ENCODE measurements at places on chromosomes 5 and 9.

DNA sequence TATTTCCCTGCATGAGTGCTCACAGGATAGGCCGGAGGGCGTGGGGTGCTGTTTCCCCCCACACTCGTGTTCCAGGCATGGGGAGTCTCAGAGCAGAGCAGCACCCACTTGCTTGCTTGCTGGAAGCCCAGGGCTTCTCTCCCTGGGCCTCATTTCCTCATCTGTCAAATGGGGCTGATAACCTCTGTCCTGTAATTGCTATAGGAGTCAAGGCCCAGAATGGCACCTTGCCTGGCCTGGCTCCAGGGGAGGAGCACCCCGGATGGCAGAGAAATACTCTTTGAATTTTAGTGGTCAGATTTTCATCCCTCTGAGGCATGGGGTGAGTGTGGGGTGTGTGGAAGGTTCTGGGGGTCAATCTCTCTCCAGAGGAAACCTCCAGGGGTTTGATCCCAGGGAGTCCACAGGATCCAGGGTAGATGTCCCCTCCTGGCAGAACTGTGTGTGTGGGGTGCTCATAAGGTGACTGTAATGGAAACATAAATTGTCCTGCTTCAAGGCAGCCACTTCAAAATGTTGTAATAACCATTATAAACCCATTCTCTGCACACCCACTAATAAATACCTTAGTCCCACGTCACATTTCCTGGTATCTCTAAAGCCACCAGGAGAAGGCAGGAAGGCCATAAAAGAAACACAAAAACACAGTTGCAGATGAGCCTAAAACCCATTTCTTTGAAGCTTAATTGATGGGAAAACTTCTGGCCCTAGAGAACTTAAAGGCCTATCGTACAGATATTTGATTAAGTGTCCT, 272.2 kb downstream of the FSTL4 start:
- DNase-seq: no peak

GRCh38 chr5:140336388-140336787, 10.0 kb downstream of the HBEGF start:
- peak; percentile 24 for DNase-seq

- no peak for DNase-seq
Observed at GRCh38 chr5:95730011-95730700, 980 bp upstream of the RHOBTB3 start.

- DNase-seq: no peak
Observed at GRCh38 chr9:2324742-2325141, 296.8 kb upstream of the VLDLR start.

GRCh38 chr5:43874772-43875171, 271.8 kb downstream of the NNT start:
- peak; percentile 61 for DNase-seq

- no peak for DNase-seq
Observed at GRCh38 chr9:109561137-109561536, 63.0 kb upstream of the PTPN3 start.

DNA sequence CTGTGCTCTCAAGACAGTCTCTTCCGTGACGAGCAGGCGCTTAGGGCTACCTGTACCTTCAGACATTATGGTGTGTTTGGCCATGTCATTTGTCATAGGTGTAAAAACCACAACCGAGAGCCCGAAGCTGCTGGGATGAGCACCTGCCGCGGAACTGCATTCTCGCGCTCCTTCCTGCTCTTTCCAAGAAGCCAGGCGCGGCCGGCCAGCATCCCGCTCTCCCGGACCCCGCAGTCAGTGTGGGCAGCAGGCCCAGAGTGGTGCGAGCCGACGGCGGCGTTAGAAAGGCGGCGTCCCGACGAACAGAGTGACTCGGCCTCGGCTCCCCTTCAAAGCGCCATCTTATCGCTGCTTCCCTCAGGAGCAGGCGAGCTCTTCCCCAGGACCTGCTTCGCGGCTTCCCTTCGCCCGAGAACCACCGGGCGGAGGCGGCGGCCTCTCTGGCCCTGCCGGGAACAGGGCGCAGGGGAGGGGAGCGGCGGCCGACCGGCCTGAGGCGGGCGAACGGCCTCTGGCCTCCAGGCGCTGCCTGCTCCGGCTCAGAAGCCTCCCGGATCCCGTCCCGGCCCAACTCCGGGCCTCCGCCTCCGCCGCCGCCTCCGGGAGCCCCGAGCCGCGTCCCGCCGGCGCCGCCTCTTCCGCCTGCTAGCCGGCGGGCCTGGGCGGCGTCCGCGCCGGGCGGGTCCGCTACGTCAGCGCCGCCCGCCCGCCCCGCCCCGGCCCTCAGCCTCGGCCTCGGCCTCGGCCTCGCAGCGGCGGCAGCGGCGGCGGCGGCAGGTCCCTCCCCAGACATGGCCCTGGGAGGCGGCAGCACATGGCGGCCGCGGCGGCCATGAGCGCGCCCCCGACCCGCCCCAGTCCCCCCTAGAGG, at the start of gene FAM120A:
Gene FAM120A, plus strand, starts transcription at position 741 of the 871 bp plus-strand sequence. CDS start 231 bp downstream, outside the sequence.
- peak; percentile 61 for DNase-seq

DNA sequence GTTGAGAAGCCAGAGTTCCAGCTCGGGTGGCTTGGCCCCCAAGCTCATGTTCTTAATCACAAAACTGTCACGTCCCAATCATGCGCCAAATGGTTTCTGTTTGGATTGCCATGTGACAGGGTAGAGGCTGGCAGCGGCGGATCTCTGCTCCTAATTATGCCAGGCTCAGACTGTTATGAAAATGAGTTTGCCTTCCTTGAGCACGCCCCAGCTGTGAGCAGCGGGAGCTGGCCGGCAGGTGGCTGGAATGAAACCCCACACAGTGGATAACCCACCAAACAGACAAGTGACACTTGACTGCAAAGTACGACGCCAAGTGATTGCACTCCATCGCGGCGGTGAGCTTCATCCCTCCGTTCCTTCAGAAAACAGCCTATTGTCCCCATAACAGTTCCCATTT, 75.4 kb downstream of the CFAP77 start:
- DNase-seq: no peak

- DNase-seq: no peak
Observed at GRCh38 chr9:132869266-132869665, 8.8 kb downstream of the AK8 start.

GRCh38 chr5:37838152-37838932, 1.5 kb downstream of the GDNF start:
- DNase-seq: peak; percentile 14

DNA sequence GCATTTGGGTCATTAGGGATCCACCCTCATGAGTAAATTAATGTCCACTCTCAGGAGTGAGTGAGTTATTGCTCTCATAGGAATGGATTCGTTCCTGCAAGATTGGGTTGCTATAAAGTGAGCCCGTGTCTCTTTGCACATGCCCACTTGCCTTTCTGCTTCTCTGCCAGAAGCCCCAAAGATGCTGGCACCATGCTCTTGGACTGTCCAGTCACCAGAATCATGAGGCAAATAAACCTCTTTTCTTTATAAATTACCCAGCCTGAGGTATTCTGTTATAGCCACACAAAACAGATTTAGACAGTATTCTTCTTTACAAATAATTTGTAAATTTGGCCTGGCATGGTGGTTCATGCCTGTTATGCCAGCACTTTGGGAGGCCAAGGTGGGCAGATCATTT, 24.6 kb downstream of the CDC26 start:
- DNase-seq: no peak
